ENCODE measurements at places on chromosomes 5 and 9. TPM values are rescaled to one million over a fixed set of nuclear protein-coding genes. Genes with fewer than 3 reads are reported as not detected.

CLTB gene
- total RNA-seq = 216 TPM

GRCh38 chr5:177103523-177104253 is 17.0 kb downstream of the FGFR4 start:
- no peak for DNase-seq

DNA sequence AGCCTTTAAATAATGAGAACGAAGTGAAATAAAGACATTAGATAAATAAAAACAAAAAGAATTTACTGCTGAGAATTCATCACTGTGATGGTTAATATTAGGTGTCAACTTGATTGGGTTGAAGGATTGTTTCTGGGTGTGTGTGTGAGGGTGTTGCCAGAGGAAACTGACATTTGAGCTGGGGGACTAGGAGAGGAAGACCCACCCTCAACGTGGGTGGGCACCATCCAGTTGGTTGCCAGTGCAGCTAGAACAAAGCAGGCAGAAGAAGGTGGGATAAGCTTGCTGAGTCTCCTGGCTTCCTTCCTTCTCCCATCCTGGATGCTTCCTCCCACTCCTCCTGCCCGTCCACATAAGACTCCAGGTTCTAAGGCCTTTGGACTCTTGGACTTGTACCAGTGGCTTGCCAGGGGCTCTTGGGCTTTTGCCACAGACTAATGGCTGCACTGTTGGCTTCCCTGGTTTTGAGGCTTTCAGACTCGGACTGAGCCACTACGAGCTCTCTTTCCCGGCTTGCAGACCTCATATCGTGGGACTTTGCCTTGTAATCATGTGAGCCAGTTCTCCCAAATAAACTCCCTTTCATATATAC is 43.7 kb upstream of the ABL1 start:
- DNase-seq = no peak

ZDHHC11B gene
- total RNA-seq = 13.4 TPM

DNA sequence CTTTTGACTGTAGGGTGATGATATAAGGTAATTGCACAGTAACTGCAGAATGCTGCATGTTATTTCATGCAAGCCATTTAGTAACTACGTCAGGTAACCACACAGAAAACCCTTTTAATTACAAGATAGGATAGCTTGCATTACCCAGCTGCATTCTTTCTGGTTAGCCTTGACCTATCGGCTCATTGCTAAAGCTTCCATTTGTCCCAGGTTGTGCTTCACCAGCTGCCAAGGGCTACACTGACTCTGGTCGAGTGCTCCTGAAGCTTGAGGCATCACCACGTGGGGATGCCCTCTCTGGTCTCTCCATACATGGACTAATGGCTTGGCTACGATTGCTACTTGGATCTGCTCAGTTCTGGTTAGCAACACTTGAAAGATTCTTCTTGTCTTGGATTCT is 81.1 kb upstream of the SLC12A2 start:
- no peak for DNase-seq

- no peak for DNase-seq
Observed at GRCh38 chr9:83285445-83286225, 222.7 kb upstream of the RASEF start.

Data from left ventricle myocardium inferior (tissue), 1 donor.